ENCODE measurements at places on chromosomes 4 and X.

GRCh38 chrX:103616676-103617186 is 9.0 kb downstream of the TCEAL3 start:
- DNase-seq, result no peak

GRCh38 chr4:38242822-38243387 is 282.7 kb downstream of the PTTG2 start:
- no peak for DNase-seq

DNA sequence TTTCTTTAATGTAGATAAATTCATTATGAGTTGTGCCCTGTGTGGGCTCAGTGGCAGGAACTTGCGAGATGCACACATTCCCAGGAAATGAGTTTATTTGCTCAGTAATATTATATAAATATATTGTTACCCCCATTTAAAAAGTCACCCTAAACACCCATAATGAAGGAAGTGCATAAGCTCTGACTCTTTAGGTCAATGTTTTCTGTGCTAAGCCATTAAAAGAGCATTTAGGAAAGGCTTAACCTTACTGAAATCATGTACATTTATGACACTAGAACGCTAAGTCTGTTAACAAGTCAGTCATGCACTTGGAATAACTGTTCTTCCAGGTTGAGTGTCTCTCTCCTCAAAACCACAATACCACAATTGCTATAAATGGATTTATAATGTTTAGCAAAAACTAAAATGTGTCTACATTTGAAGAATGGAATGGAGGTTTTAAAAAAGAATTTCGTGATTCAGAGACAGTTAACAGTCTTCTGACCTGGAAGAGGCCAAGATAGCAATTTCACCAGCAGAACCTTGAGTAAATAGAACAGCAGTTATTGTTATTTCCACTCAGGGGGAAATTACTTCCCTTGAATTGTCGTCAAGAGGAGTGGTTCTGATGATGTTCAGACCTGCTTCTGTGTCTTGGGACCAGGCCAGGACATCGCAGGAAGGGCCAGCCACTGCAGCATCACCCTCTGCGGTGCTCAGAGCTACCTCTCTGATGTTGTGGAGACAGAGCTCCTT is 91.1 kb upstream of the VEGFC start:
- DNase-seq, result no peak

GRCh38 chr4:125483278-125483677 is 168.5 kb downstream of the FAT4 start:
- no peak for DNase-seq

DNA sequence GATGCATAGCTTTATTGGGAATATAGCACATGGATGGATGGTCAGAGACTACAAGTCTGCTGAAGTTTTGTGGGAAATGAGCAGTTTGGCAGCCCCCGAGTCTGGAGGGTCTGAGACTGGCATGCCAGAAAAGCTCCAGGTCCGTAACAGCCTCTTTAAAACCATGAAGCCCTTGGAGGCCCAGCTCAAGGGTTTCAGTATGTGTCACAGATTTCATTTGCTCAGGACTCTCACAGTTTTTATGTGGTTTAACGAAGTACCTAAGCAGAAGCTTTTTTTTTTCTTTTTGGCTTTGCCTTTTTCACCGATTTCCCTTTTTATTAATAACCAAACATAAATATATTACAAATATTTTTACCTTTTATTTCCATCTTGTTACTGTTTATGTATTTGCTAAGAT is 30.6 kb upstream of the TMEM184C start:
- DNase-seq, result no peak

DNA sequence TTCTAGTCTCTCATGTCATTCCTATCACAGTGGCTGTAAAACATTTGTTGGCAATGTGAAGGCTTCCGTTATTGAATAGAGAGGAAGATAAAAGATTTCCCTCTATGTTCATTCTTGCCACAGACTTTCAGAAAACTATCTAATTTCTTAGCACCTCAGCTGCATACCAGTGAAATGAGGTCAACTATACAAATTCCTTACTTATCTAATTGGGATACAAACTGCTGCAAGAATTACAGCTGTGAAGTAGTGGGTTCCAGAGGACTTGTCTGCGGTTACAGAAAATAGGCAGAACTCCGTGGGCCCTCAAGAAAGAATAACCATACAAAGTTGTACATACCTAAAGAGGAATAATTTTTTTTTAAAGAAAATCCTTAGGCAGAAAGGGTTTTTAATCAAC is 175.8 kb downstream of the PPP1R2C start:
- DNase-seq, result no peak

DNA sequence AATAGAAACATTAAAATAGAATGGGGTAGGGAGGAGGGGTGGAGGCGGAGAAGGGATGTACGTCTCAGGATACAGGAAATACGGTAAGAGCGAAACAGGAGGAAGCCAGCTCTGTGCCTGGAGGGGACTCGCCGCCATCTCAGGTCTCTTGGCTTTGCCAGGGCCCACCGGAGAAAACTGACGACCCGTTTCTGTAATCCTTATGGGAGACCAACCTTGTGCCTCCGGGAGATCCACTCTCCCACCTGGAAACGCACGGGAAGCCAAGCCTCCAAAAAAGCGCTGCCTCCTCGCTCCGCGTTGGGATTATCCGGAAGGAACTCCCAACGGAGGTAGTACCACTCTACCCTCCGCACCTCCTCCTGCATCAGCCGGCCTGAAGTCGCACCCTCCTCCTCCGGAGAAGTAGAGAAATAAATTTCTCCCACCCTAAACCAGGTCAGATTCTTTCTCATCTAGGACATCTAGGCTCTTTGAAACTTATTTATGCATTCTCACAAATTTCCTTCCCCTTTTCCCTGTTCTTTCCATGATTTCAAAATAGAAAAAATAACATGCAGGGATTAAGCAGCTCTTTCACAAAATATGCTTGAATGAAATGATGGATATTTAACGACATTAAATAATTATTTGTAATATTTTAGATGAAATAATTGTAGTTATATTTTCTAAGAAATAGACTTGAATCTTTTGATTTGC is at the start of gene NBDY:
NBDY (plus strand) TSS at position 92 of the 699 bp plus-strand sequence; CDS start at position 203, 111 bp downstream.
- peak; percentile 38 for DNase-seq

DNA sequence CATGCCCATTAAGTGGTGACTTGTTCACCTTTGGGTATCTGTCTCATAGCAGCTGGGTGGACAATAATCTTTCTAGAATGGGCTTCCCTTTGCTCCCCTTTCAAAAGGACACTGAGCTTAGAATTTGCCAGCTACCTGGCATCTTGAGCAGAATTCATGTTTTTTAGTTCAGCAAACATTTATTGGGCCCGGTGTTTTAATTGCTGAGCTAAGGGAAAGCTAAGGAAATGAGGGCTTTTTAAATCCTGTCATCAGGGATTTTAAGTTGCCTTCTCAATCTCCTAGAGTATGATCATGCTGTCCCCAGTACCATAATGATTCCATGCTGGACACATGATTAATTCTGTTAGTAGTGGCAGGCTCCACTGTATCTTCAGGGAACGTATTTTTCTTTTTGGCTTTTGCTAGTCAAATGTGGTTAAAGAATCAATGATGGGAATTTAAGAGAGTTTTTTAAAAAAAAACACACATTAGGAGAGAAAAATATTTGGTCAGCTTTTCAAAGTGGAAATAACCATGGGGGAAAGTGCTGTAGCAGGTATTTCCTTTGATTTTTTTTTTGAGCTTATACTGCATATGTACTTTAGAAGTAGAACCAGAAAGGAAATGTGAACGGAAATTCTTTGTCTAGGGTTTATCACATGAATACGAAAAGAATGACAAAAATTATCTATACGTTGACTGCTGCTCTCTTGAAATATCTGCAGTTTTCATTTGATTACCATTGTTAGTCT is 208.9 kb downstream of the CLCN4 start:
- DNase-seq, result no peak

GRCh38 chr4:6776920-6777635 is 5.4 kb upstream of the KIAA0232 start:
- DNase-seq, result no peak

DNA sequence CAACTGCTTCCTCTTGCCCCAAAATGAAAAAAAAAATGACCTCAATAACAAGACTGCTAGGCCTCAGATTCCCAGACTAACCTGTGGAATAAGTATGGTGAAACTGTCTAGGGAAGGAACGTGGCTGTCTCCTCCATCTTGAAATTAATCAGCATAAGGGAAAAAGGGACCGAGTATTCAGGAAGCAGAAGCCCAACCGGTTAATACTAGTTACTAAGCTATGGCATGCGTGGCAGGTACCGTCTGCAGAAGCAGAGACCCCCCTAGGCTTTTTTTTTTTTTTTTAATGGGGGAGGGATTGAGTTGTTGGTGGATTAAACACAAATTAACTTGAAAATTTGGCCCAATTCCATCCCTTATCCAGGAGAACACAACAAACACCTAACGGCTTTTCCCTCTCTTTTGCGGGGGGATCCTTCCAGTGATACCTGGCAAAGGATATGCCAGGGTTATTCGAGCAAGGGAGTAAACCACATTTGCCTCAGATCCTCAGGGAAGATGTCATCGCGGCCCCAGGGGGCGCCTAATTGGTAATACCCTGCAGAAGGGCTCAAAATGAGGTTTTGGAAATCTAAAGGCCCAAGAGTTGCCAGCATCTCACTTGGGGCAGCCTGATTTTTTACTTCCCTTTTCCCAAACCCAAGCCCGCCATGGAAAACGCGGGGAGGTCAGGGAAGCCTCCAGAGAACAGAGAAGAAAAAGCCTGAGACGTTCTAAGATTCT is 893 bp downstream of the RLIM start:
- DNase-seq, result no peak

DNA sequence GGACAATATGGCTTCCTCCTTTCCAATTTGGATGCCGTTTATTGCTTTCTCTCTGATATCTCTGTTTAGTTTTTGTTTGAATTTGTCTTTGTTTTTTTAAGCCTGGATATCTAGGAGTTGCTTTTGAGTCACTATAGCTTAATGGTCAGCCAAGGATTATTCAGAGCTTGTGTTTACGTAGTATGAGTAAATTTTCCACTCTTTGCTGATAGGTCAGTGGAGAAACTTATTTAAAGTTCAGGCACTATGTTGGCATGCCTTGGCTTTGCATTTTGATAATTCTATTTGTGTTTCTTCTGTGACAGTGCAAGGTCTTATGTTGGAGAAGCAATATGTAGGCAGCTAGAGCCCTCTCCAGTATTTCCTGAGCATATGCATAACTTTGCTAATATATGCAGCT is 315.2 kb downstream of the GRID2 start:
- DNase-seq, result no peak

DNA sequence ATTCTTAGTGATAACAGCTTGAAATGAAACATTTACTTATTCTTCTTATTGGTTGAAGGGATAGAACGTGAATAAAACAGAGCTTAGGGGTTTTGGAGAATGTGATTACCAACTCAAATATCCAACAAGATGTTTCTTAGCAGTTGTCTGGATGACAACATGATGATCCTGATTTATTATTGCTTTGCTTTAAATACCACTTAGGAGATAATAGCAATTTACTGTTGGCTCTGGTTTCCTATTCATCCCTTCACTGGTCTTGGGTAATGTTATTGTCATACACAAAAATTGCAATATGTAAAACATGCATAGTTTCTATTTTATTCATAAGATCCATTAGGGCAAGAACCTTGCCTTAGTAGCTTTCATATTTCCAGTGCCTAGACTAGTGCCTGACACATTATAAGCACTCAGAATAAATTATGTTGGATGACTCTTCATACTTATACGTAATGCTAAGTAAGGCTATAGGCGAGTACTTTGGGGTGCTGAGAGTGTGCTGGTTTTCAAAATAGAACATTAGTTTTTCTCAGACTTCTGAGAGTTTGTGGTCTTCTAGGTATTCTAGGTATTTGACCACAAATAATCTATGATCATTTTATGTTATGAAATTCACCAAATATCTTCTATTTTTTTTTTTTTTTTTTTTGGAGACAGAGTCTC is 58.6 kb upstream of the PGRMC2 start:
- no peak for DNase-seq

- no peak for DNase-seq
These were observed 3.4 kb upstream of the CYBB start for GRCh38 chrX:37776283-37776986.

DNA sequence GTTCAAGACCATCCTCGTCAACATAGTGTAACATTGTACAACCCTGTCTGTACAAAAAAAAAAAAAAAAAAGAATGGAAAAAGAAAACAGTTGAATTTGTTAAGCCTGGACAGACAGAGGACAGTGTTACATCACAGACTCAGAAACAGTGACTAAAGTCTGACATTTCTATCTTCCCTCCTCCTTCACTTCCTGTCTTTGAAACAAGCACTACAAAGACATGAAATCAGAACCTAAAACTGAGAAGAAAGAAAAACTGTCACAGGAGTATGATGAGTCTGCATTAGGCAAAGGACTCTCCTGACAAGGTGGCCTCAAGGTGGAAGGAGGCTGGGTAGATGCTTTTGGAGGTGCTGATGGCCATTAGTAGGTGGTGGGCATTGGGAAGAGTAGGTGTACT is 126.7 kb downstream of the RBM47 start:
- DNase-seq, result no peak

DNA sequence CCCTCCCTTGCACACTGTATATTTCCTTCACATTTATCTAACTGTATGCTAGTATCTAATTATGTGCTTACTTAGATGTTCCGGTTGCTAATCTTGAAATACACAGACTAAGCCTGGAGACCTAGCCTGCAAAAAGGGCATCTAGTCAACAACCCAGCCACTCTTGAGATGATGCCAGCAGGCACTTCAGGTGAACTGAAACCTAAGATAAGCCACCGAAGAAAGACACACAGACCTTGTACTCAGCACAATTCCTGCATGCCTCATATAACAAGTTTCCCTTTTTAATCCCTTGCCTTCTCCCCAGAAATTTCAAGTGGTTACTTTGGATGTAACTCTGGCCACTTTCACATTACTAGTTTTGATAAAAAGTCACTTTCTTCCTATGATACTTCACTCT is 2506.6 kb downstream of the ARAP2 start:
- no peak for DNase-seq

DNA sequence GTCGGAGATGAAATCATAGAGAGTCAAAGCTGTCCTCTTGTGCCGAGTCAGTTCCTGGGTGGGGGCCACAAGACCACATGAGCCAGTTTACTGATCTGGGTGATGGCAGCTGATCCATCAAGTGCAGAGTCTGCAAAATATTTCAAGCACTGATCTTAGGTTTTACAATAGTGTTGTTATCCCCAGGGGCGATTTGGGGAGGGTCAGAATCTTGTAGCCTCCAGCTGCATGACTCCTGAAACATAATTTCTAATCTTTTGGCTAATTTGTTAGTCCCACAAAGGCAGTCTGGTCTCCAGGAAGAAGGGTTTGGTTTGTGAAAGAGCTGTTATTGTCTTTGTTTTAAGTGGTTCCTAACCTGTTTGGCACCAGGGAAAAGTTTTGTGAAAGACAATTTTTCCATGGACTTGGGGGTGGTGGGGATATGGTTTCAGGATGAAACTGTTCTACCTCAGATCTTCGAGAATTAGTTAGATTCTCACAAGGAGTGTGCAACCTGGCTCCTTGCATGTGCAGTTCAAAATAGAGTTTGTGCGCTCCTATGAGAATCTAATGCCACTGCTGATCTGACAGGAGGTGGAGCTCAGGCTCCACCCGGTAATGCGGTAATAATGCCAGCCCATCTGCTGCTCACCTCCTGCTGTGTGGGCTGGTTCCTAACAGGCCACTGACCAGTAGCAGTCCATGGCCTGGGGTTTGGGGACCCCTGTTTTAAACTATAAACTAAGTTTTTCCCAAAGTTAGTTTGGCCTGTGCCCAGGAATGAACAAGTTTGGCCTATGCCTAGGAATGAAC is 29.2 kb downstream of the METAP1 start:
- DNase-seq, result no peak

- DNase-seq, result peak; percentile 40
These were observed at the start of gene WAS for GRCh38 chrX:48683411-48683982. Gene WAS (plus strand): TSS chrX:48683799. CDS start chrX:48683854, 55 bp downstream.

GRCh38 chrX:6770936-6771335 is 236.0 kb upstream of the VCX3A start:
- no peak for DNase-seq

All from activated T-cell treated with anti-CD3 and anti-CD28 coated beads, Interleukin-2, amount 50 U/mL, for 1 hour (primary cell).